Thymus (tissue), 14 donors: ENCODE measurements at places on chromosomes 13 and 19. TPM values are rescaled to one million over a fixed set of nuclear protein-coding genes. Genes with fewer than 3 reads are reported as not detected.
A peak's percentile ranks its signal among the peaks of the same experiment; 100 is the strongest.

The SIGLEC14 gene
- 1.6 TPM for total RNA-seq

GRCh38 chr19:49409441-49410029 lies 13.7 kb downstream of the PTH2 start:
- no peak for DNase-seq

The CD70 gene
- total RNA-seq, result 4.0 TPM

The SLC15A1 gene
- 0.80 TPM for total RNA-seq

DNA sequence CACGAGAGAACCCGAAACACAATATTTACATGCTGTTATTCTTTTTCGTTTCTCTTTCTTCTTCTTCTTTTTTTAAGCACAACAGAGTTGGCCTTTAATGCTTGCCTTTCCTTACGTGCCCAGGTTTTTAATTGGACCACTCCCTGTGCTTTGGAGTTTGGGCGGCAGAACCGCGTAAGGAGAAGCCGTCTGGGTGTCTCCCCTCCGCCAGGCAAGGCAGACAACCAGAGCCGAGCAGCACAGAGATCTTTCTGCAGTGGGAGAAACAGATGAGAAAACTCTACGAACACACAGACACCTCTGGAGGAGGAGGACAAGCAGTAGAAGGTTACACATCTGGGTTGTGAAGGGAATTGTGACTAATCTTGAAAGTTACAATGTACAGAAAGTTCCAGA lies 150.0 kb upstream of the UBL3 start:
- DNase-seq, result no peak

The GJB6 gene
- total RNA-seq, result 24.1 TPM

- DNase-seq, result no peak
Measured at GRCh38 chr13:27138457-27139093, 33.0 kb downstream of the USP12 start.

DNA sequence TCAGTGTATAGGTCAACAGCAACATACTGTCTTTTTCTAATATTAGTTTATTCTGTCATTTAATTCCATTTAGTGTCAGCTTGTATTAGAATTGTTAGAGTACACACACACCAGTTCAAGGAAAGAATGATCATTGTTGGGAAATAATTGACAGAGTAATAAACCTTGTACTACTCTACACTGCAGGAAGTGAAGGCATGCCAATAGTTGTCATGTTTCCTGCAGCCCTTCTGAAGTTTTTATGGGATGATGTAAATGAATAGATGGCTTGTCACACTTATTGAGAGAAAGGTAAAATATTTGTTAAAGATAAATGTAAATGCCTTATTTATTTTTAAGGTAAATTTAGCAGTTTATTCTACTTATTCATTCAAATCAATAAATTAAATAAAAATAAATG lies 306.9 kb upstream of the KLHL1 start:
- no peak for DNase-seq

DNA sequence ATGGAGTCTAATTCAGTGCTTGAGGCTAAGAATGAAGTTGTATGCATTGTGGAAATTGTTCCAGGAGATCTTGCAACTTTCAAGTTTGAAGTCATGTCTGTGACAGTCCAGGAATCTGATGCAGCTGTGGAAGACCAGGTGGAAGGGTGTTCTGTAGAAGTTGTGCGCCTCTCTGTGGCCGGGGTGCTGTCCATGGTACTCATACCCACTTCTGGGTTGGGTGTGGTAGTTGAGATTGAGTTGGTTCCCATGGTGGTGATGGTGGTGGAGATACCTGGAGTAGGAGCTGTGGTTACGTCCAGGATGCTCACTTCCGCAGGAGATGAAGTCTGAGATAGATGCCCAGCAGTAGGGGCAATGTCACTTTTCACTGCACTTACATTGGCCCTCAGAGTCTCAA lies 44.3 kb downstream of the MUC16 start:
- no peak for DNase-seq

The PRSS57 gene
- total RNA-seq, result 8.5 TPM

- no peak for DNase-seq
Measured at GRCh38 chr13:59901191-59901590, 262.5 kb downstream of the DIAPH3 start.

The SELENOV gene
- 0.19 TPM for total RNA-seq

GRCh38 chr13:65342541-65343337 lies 1887.4 kb downstream of the PCDH9 start:
- DNase-seq, result no peak

DNA sequence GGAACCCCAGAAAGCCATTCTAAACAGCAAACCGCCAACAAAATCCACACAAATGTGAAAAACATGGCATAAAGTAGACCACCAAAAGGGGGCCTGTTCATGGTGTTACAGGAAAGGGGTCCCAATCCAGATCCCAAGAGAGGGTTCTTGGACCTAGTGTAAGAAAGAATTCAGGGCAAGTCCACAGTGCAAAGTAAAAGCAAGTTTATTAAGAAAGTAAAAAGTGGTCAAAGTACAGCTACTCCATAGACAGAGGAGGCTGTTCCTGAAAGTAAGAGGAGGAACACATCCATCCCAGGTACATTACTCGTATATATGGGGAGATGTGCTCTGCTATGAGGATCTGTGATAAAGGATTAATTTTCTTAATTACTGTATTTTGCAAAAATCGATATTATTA lies 67.8 kb upstream of the SLC15A1 start:
- no peak for DNase-seq

- no peak for DNase-seq
Measured at GRCh38 chr13:43797869-43798268, 11.1 kb upstream of the ENOX1 start.

DNA sequence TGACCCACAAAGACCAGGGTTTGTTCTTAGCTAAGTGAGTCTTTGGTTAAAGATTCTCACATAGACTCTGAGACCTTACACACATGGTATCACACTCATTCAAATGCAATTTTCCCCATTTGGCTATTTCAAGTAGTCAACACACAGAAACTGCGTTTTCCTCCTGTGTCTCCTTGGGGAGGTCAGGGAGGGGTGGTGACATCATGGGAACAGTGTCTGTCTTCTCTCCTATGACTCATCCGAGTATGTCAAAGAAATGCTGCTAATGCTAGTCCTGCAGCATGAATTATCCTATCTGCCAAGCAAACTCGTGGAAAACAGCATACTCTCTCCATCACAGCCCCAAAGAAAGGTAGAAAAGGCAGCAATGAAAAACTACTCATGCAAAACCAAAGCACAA lies 100.2 kb downstream of the ENOX1 start:
- no peak for DNase-seq

The CEACAM7 gene
- 0.19 TPM for total RNA-seq

DNA sequence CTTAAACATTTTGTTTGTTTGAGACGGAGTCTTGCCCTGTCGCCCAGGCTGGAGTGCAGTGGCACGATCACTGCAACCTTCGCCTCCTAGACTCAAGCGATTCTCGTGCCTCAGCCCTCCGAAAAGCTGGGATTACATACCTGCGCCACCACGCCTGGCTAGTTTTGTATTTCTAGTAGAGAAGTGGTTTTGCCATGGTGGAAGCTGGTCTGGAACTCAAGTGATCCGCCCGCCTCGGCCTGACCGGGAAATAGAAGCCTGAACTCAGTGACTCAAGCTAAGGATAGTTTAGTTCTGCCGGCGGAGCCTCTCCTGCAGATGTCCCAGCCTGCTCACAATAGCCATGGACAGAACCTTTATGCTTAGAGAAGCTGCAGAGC lies 53.0 kb upstream of the ZNF254 start:
- peak; percentile 23 for DNase-seq

The ZFR2 gene
- 0.33 TPM for total RNA-seq

DNA sequence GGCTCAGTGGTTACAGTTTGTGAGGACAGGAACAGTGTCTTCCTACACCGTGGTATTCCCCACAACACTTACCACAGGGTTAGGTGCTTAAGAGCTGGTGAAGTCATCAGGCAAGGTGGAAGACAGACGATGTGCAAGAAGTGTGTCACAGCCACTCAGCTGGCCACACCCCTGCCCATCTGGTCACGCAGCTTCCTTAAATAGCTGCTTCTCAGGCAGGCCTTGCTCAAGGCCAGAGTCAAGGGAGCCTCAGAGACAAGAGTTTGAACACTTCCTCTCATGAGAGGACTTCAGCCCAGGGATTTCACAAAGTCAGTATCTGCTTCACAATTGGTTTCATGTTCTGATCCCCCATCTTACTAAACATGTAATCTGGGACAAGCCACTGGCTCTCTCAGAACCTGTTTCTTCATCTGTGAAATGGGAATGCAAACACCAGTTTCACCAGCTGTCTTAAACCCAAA lies 80.3 kb upstream of the FRY start:
- no peak for DNase-seq

- no peak for DNase-seq
Measured at GRCh38 chr19:41299755-41300089, 10.2 kb upstream of the CCDC97 start.

DNA sequence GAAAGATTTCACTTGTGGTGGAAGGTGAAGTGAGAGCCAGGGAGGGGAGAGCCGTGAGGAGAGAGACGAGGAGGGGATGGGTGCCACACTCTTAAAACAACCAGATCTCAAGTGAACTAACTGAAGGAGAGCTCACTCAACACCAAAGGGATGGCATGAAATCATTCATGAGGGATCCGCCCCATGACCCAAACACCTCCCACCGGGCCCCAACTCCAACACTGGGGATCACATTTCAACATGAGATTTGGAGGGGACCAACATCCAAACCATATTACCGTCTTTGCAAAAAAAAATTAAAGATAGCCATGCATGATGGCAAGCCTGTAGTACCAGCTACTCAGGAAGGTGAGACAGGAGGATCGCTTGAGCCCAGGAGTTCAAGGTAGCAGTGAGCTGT lies 34.9 kb upstream of the POP4 start:
- DNase-seq, result no peak

The UBE2L5 gene
- 0.24 TPM for total RNA-seq

GRCh38 chr13:109401891-109402290 lies 384.5 kb downstream of the IRS2 start:
- no peak for DNase-seq

DNA sequence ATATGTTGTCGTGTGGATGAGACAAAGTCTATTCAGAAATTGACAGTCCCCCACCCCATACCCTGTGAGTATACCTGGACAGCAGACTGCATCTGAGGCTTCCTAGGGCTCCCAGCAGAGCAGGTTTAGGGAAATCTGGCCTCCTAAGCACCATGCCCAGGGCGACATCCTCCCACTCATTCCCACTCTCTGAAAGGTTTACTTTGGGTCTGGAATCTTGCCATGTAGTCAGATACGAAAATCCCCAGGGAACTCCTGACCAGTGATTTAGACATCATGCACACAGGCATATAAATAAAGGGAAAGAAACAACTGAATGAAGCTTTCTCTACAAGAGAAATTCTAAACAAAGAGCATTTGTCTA lies 717 bp upstream of the NALCN start:
- DNase-seq, result no peak

DNA sequence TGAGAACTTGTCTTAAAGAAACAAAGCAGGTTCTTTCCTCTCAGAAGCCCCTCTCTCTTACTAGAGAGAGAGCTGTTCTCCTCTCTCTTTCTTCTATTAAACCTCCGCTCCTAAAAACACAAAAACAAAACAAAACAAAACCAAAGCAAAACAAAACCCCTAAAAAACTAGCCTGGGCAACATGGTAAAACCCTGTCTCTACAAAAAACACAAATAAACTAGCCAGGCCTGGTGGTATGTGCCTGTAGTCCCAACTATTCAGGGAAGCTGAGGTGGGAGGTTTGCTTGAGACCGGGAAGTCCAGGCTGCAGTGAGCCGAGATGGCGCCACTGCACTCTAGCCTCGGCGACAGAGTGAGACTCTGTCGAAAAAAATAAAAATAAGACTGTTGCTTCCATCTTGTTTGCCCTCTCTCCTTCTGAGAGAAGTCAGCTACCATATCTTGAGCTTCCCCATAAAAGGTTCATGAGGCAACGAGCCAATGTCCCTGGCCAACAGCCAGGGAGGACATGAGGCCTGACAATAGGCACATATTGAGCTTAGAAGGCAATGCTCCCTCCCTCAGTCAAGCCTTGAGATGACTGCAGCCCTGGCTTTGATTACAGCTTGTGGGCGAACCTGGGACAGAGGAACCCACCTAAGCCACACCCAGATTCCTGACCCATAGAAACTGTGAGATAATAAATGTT lies 17.5 kb upstream of the FLT3 start:
- DNase-seq, result no peak

GRCh38 chr19:1787116-1787515 lies 25.0 kb downstream of the ATP8B3 start:
- DNase-seq, result no peak

DNA sequence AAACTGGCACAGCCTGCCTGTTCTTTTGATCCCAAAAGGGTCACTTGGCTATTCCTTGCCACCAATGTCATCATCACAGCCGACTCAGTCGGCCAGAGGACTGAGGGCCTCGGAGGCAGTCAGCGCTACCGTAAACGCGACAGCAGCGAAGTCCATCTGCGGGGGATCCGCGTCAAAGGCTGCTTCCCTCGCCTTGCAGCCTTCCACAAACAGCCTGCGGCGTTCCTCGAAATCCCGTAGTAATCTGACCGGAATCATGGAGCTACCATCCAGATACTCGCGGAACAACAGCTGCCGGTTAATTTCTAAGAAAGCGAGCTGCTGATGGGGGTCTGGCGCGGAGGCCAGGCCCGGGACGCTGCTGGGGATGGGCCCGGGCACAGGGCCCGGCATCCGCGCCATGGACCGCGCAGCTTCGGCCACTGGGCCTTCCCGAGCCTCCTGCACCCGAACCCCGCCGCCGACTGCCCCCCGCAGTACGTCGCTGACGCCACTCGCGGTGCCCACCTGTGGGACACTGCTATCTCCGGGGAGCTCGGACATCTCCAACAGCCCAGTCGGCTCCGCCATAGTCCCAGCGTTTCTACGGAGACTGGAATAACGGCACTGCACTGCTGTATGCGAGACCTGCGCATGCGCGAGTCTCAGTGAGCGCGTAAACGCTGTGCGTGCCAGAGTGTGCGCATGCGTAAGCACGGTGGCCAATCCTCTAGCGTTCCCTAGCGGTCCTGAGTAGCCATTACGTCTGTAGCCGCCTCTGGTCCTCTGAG lies at the start of gene EID2B:
Gene EID2B (minus strand): TSS at position 620 of the 770 bp plus-strand sequence. CDS start 50 bp downstream, at position 570.
- DNase-seq, result peak; percentile 94

The GRIN2D gene
- total RNA-seq, result 0.05 TPM

The MEIS3 gene
- total RNA-seq, result 1.7 TPM

DNA sequence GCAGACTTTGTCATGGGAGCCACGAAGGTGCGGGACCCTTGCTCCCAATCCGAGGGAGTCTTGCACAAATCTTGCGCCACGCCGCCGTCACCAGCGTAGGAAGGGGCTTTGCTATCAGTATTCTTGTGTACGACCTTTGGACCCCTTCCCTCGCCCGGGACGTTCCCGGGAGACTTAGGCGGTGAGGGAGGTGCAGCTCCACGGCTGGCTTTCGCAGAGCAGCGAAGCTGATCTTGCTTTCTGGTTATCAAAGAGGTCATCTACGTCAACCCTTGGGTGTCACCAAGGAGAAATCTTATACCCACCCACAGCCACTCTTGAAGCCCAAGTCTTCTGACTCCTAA lies 583 bp downstream of the TECR start:
- no peak for DNase-seq

The LILRA2 gene
- total RNA-seq, result 1.3 TPM

DNA sequence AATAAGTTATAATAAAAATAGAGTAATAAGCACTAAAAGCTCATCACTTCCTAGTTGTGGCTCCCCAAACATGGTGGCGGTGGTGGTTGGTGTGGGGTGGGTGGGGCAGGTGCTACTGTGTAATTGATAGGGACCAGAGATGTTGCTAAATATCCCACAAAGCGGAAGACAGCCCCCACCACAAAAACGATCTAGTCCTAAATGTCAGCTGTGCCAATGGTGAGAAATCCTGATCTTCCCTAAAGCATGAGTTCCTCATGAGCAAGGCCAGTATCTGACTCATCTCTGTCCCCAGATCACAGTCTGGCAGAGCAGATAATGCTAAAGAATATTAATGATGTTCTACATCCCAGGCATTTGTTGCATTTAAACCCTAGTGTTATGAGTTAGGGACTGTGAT lies 1.9 kb upstream of the EDDM13 start:
- no peak for DNase-seq
